ENCODE measurements at places on chromosomes 12 and 14.

DNA sequence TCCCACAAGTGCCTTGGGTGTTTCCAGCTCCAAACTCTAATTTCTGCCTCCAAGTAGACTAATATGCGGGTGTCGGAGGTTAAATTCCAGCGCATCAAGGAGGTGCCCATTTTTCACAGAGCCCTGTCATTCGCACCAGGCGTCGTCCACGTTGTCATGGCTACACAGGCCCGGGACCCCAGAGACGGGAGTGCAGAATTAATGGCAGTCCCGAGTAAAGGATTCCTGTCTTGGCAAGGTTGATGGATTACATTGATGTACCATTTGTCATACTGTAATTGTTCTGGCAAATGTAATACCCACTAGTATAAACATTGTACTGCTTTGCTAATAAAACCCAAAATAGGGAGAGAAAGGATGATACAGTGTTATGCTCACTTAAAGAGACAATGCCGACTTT is 222.9 kb upstream of the MYL2 start:
- DNase-seq, result no peak

- DNase-seq, result no peak
These were observed 13.0 kb downstream of the PELI2 start for GRCh38 chr14:56131004-56131864.

DNA sequence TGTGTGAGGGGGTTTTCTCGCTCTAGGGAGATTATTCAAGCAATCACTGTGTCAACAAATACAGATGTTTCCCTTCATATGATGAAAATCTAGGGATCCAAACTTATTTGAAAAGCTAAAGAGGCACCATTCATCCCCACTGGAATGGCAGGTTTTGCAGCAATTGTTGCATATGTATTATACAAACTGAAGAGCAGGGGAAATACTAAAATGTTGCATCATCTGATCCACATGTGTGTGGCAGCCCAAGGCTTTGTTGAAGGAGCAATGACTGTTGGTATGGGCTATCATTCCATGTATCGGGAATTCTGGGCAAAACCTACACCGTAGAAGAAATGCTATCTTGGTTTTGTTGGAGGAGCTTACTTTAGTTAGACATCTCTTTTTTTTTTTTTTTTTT is 4.1 kb upstream of the PRPF40B start:
- no peak for DNase-seq

DNA sequence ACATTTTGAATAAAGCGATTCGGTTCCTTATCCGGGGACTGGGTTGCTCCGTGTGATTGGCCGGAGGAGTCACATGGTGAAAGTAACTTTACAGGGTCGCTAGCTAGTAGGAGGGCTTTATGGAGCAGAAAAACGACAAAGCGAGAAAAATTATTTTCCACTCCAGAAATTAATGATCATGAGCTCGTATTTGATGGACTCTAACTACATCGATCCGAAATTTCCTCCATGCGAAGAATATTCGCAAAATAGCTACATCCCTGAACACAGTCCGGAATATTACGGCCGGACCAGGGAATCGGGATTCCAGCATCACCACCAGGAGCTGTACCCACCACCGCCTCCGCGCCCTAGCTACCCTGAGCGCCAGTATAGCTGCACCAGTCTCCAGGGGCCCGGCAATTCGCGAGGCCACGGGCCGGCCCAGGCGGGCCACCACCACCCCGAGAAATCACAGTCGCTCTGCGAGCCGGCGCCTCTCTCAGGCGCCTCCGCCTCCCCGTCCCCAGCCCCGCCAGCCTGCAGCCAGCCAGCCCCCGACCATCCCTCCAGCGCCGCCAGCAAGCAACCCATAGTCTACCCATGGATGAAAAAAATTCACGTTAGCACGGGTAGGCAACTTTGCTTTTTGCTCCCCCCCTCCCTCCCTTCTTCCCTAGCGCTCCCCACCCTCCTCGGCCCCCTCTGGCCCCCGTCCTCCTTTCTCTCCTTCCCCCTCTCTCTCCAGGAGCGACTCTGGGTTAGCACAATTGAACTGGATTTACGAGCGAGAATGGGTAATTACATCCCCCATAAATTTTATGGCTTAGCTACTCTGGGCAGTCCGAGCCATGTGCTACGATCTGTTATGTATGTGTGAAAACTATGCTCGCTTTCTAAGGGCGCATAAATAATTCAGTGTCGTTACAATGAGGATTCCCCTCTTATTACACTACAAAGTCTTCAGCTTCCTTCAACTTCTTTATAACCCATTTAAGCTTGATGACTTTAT is at the start of gene HOXC4:
Gene HOXC4 (plus strand): TSS at position 85 of the 991 bp plus-strand sequence. CDS start 88 bp downstream, at position 173.
- no peak for DNase-seq

GRCh38 chr14:101928415-101928841 is 35.9 kb upstream of the DYNC1H1 start:
- no peak for DNase-seq

GRCh38 chr14:96039633-96040311 is 610 bp downstream of the C14orf132 start:
- no peak for DNase-seq

DNA sequence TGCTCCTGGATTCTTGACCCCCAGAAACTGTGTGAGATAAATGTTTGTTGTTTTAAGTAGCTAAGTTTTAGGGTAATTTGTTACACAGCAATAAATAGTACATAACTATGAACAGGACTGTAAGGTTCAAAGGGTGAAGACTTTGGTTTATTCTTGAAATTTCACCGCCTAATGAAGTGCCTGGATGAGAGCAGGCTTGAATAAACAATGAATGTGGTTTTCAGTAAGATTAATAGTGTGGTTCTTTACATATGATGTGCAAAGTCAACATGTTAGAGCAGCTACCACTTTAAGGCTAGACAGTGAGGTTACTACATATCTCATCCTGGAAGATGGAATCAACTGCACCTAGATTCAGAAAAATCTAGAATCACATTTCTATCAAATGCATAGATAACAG is 145.2 kb upstream of the BTG1 start:
- no peak for DNase-seq

- no peak for DNase-seq
These were observed 18.0 kb upstream of the CTDSP2 start for GRCh38 chr12:57864442-57865083.

Measured in left ventricle myocardium inferior (tissue), 1 donor.